Stimulated activated CD8-positive, alpha-beta memory T cell treated with anti-CD3 and anti-CD28 coated beads, Interleukin-7, amount 100 ng/mL, for 1 hour (primary cell): ENCODE measurements at places on chromosomes 4 and X.

- DNase-seq = no peak
Observed at GRCh38 chr4:52932591-52933470, 70.7 kb downstream of the RASL11B start.

GRCh38 chr4:8547912-8548730, 32.1 kb upstream of the GPR78 start:
- no peak for DNase-seq

DNA sequence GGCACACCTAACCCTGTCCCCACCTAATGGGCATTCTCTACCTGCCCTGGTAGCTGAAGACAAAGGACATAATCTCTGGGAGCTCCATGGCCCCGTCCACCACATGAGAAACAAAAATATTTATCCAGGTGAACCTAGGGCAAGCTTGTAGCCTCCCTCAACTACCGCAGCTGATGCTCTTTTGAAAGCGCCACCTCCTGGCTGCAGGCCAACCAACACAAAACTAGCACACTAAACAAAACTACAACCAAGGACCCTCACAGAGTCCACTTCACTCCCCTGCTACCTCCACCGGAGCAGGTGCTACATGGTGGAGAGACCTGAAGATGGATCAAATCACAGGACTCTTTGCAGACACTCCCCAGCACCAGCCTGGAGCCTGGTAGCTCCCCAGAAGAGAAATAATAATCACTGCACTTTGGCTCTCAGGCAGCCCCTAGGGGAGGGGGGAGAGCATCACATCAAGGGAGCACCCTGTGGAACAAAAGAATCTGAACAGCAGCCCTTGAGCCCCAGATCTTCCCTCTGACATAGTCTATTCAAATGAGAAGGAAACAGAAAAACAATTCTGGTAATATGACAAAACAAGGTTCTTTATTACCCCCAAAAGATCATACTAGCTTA, 111.3 kb upstream of the ATP8A1 start:
- DNase-seq = no peak

DNA sequence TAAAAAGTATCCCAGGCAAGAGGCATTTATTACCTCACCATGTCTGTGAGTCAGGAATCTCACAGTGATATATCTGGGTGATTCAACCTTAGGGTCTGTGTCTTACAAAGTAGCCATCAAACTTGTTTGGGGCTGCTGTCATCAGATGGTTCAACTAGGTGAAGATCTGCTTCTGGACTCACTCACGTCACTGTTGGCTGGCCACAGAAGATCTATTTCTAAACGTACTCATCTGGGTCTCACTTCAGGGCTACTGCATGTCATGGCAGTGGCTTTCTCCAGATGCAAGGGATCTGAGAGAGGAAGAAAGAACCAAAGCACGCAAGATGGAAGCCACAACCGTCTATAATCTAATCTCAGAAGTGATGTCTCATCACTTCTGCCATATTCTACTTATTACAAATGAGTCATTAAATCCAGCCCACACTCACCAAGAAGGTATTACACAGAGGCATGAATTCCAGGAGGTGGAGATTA, 267.8 kb upstream of the ANKRD50 start:
- no peak for DNase-seq

GRCh38 chr4:70903291-70903603, 1.1 kb downstream of the MOB1B start:
- no peak for DNase-seq

GRCh38 chr4:40736910-40737309, 12.8 kb upstream of the NSUN7 start:
- DNase-seq = no peak

DNA sequence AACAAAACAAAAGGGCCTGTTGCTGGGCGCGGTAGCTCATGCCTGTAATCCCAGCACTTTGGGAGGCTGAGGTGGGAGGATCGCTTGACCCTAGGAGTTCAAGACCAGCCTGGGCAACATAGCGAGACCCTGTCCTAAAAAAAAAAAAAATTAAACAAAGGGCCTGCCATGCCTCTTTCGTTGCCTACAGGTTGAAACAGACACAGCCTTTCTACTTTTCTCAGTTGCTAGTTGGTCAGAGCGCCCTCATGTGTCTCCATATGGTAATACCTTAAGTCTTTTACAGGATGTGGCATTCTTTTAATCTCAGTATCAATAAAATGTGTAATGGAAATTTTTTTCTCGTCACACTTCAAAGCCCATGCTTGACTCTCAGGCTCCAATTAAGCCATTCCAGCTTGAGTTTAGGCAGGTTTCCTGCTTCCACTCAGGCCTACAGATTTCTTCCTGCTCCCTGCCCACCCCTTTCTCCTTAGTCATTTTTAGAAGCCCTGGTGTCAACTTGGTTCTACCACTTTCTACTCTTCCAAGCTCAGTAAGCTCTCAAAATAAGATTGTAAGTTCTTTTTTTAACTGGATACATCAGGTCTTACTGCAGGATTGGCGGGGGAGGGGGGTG, 4.6 kb upstream of the SOWAHD start:
- no peak for DNase-seq

DNA sequence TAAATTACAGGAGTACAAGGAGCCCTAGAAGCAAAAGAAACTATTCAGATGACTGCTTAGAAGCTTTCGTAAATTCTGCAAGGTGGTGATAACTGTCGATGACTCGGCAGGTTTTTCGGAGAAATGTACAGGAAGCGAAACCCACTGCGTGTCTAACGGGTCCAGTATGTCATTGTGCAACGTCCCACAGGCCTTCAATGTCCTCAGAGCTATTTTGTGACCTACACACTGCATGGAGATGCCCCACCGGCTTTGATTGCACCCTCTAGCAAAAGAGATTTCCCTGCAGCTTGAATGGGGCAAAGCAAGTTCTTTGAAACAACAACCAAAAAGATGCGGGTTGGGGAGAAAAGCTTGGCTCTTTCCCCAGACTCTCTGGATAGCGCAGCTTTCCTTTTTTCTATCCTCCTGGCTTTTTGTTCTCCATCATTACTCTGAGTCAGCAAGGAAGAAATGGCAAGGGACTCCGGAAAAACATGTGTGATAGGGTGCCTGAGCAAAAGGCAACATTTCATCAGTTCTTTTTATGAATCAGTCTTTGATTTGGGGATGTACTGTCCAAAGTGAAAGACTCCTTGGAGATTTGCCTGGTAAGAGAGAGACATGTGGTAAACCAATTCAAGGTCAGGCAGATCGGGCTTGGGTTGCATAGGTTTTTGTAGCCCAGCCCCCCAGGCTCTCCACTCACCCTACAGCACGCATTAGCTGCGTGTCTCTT, 112.0 kb upstream of the TBL1X start:
- DNase-seq = no peak

- no peak for DNase-seq
Observed at GRCh38 chr4:2245057-2245786, 3.3 kb upstream of the HAUS3 start.

DNA sequence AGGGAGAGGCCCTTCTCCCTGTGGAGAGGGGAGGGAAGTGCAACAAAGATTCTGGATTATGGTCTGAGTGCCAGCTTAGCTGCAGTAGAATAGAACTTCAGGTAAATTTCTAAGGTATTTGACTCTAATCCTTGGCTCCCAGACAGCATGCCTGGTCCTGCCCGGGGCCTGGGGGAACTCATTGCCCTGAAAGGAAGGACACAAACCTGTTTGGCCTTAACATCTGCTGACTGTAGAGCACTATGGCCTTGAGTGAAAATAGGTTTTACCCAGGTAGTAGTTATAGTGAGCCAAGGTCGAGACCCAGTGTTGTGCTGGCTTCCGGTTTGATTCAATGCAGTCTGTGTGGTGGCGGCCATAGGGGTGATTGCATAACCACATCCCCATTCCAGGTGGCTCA, 64.4 kb downstream of the RPS6KA6 start:
- DNase-seq = no peak

DNA sequence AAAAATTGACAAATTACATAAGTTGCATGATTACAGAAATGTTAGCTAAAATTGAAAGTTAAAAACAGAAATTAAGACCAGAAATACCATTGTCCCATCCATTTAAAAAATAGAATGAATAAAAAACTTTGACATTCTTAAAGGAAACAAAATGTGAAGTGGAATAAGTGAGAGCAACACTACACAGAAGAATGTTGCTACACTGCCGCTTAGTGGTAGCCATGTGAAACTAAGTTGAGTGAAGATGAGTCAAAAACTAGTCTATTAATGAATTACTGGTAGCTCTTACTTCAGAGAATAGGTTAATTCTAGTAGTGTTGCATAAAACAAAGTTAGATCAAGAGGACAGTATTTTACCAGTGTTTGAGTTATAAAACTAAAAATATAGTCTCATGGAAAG, 571.0 kb upstream of the KLHL4 start:
- DNase-seq = no peak

GRCh38 chr4:189084671-189085070, 856.0 kb upstream of the FRG1 start:
- no peak for DNase-seq

DNA sequence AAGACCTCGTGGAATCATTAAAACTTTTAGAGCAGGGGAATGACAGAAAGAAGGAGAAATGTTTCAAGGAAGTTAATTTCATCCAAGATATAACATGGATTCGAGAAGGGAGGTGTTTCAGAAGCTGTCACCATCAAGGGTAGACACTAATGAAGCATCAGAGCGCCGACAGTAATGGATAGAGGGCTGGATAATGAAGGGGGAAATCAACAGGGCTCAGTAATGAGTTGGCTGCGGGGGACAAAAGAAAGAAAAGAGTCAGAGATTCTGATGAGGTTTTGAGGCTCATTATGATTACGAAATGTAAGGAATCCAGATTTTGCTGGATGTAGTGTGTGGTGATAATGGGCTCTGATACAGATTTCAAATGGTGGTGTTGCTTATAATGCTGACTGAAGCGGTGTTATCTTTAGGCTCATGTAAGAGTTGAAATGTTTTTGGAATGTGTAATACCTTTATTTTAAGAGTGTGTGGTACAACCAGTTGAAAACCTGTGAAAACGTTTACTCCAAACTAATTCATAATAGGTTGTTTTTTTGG, 39.3 kb upstream of the TENM3 start:
- no peak for DNase-seq

- no peak for DNase-seq
Observed at GRCh38 chrX:103398421-103398864, 22.1 kb downstream of the BEX3 start.

GRCh38 chr4:112316360-112316759, 19.2 kb downstream of the ALPK1 start:
- no peak for DNase-seq
